A172 (cell line): ENCODE measurements at places on chromosomes 12 and 14. TPM values are rescaled to one million over a fixed set of nuclear protein-coding genes. Genes with fewer than 3 reads are reported as not detected.

Gene LPAR5
- total RNA-seq, result 2.5 TPM in 2 replicates

Gene MYBPC1
- not detected in 2 replicates for total RNA-seq

Gene TAS2R7
- not detected in 2 replicates for total RNA-seq

Gene KRT7
- total RNA-seq, result 13.8 and 16.1 TPM in 2 replicates

Gene SOAT2
- 0.17 TPM in 1 of 2 replicates, not detected in the other for total RNA-seq

Gene PPP2R5C
- total RNA-seq, result 87.4 and 106 TPM in 2 replicates

Gene CLMN
- total RNA-seq, result 1.5 and 1.8 TPM in 2 replicates

Gene CHGA
- not detected in 2 replicates for total RNA-seq

Gene PAPOLA
- total RNA-seq, result 57.9 and 64.6 TPM in 2 replicates

Gene KRT75
- total RNA-seq, result 0.07 TPM in 1 of 2 replicates, not detected in the other

Gene GLTP
- 37.9 and 39.1 TPM in 2 replicates for total RNA-seq

Gene PLEK2
- total RNA-seq, result 0.69 and 4.1 TPM in 2 replicates

Gene FAM90A1
- not detected in 2 replicates for total RNA-seq

Gene LRP1-AS
- total RNA-seq, result not detected in 2 replicates

Gene OR8S1
- not detected in 2 replicates for total RNA-seq

Gene KCNH3
- 5.4 and 7.1 TPM in 2 replicates for total RNA-seq

Gene EML5
- 0.24 and 0.34 TPM in 2 replicates for total RNA-seq

Gene ABCD4
- total RNA-seq, result 13.1 and 15.8 TPM in 2 replicates

Gene COCH
- total RNA-seq, result 4.1 and 4.8 TPM in 2 replicates

Gene PPP2R5E
- total RNA-seq, result 11.7 and 12.6 TPM in 2 replicates

Gene ZDHHC22
- not detected in 2 replicates for total RNA-seq

Gene PLCZ1
- 0.07 TPM in 1 of 2 replicates, not detected in the other for total RNA-seq

Gene IGFBP6
- 104 and 147 TPM in 2 replicates for total RNA-seq

Gene WSCD2
- total RNA-seq, result not detected in 2 replicates

Gene BICDL1
- total RNA-seq, result 0.38 and 1.2 TPM in 2 replicates

Gene AHNAK2
- 162 and 191 TPM in 2 replicates for total RNA-seq

Gene ETV6
- total RNA-seq, result 1.9 and 2.6 TPM in 2 replicates

Gene CMA1
- not detected in 2 replicates for total RNA-seq

Gene GDF3
- not detected in 2 replicates for total RNA-seq

Gene CCDC184
- total RNA-seq, result 0.29 TPM in 1 of 2 replicates, not detected in the other

Gene DNAH10
- 0.09 and 1.1 TPM in 2 replicates for total RNA-seq

Gene CD163
- 0.02 TPM in 1 of 2 replicates, not detected in the other for total RNA-seq

Gene PLEKHD1
- total RNA-seq, result not detected in 2 replicates

Gene MMP19
- 4.2 and 5.2 TPM in 2 replicates for total RNA-seq

Gene CPM
- 0.24 TPM in 1 of 2 replicates, not detected in the other for total RNA-seq

Gene USP44
- total RNA-seq, result not detected in 2 replicates

Gene PROX2
- not detected in 2 replicates for total RNA-seq

Gene ART4
- not detected in 2 replicates for total RNA-seq

Gene ZBTB1
- total RNA-seq, result 33.3 and 37.8 TPM in 2 replicates

Gene CLEC2A
- not detected in 2 replicates for total RNA-seq

Gene LRTM2
- total RNA-seq, result not detected in 2 replicates

Gene KRT8
- total RNA-seq, result 287 and 407 TPM in 2 replicates

Gene GLIPR1
- total RNA-seq, result 13.3 and 20.2 TPM in 2 replicates

Gene TEX52
- total RNA-seq, result not detected in 2 replicates

Gene SLC6A12
- total RNA-seq, result 0.10 TPM in 1 of 2 replicates, not detected in the other

Gene PTCSC3
- total RNA-seq, result not detected in 2 replicates

Gene TPPP2
- not detected in 2 replicates for total RNA-seq

Gene RNU4-1
- under 0.01 TPM in 2 replicates for total RNA-seq

Gene SMOC1
- not detected in 2 replicates for total RNA-seq

Gene FGF6
- total RNA-seq, result not detected in 2 replicates

Gene DENND5B
- total RNA-seq, result 19.8 and 22.7 TPM in 2 replicates

Gene GLI1
- 0.19 and 4.1 TPM in 2 replicates for total RNA-seq
